T follicular helper cell (primary cell): ENCODE measurements at places on chromosomes 1 and 21.

DNA sequence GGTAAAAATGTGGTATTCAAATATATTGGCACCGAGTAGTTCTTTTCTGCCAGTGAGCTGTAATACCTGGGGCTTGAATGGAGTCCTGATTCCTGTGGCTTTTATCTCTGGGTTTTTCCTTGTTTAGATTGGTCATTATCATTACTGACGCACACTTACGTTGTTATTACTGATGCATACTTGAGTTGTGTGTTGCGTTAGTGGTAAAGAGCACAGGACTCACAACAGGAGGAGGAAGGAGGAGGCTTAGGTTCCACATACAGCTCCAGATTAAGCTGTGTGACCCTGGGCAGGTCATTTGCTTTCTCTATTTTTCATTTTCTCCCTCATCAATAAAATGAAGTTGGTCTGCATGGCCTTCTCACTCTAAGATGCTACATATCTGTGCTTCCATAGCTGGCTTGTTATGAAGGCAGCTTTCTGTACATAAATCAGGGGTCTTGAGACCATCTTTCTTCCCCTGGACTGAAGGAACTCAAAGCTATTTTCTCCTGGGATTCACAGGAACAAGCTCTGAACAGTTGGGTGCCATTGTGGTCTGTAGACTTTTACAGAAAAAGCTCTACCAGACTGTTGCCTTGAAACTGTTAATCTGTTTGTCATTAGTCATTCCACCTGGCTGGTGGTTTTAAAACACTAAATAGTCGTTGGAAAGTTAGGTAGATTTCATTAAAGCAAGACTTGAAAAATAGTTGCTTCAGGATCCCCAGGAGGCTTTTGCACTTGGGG is 5.6 kb downstream of the ARID1A start:
- no peak for DNase-seq

DNA sequence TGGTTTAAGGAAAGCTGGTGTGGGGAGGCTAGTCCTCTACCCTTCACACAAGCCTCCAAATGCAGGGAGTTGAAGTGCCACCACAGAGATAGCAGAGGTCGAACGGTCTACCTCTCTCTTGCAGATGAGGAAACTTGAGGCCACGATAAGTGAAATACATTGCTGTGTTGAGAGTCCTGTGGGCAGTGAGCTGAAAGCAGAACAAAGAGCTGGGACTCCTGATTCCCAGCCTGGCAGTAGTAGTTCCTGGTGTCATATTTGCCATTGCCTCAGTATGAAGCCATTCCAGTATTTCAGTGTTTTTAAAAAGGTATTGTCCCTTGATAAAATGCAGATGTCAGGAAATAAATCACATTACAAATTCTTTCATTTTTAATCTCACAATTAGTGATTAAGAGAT is 28.6 kb downstream of the AK4 start:
- no peak for DNase-seq

DNA sequence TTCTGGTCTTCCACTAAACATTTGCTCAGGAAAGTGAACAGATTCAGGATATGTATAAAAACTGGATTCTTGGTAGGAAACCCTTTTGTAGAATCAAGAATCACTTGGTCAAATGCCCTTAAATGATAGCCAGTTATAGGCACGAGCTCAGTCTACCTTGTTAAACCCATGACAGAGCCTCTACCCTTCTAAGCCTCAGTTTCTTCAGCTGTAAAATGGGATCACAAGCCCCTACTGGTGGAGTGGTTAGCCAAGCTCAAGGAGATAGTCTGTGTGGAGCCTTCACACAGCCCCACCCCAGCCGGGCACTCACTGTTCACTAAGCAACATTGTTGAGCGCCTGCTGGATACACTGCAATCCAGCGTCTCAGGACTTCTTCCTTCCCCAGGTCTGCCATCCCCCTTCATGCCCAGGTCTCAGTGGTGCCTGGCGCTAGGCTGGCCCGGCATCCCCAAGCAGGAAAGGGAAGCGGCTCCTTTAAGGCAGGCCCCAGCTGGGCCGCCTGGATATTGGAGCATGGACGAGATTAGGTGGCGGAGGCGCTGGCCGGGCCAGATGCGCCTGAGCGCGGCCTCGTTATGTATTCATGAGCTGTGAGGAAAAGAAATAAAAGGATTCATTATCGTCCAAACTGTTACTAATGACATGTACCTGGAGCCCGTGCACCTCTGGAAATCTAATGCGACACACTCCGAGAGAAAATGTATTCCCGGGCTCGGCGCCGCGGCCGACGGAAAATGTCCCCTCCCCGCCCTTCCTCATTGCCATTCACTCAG is 75.6 kb downstream of the TAS1R2 start:
- no peak for DNase-seq

DNA sequence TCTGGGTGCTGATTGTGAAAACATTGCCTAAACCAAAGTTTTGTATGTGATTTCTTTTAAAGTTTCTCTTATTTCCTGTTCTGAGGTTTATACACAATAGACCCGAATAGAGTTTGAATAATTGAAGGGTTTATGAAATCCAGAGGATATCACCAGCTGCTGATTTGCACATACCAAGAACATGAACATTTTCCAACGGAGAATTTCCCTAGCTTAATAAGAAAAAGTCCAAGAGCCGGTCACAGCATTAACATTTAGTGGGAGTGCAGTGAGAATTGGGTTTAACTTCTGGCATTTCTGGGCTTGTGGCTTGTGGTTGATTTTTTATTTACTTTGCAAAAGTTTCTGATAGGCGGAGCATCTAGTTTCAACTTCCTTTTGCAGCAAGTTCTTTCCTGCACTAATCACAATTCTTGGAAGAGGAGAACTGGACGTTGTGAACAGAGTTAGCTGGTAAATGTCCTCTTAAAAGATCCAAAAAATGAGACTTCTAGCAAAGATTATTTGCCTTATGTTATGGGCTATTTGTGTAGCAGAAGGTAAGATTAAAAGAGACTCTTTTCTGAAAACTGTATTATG is at the start of gene CFH:
Gene CFH, plus strand, starts transcription at position 407 of the 579 bp plus-strand sequence. Its CDS starts 75 bp downstream, at position 482.
- no peak for DNase-seq

DNA sequence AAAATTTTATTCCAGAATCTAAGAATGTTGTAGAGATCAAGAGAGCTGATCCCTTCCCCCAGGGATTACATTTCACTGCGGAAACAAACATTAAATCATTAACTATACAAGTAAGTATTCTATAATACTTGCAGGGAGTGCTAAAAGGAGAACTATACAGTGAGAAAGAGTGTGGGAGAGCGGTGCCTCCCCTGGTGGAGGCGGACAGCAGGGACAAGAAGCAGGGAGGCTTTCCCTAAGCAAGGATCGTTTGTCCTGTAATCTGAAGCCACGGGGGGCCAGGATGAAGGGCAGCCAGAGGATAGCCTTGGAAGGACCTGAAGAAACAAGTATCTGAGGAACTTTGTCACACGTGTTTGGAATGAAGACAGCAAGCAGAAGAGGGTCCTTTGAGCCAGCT is 40.1 kb downstream of the SLC9C2 start:
- no peak for DNase-seq

DNA sequence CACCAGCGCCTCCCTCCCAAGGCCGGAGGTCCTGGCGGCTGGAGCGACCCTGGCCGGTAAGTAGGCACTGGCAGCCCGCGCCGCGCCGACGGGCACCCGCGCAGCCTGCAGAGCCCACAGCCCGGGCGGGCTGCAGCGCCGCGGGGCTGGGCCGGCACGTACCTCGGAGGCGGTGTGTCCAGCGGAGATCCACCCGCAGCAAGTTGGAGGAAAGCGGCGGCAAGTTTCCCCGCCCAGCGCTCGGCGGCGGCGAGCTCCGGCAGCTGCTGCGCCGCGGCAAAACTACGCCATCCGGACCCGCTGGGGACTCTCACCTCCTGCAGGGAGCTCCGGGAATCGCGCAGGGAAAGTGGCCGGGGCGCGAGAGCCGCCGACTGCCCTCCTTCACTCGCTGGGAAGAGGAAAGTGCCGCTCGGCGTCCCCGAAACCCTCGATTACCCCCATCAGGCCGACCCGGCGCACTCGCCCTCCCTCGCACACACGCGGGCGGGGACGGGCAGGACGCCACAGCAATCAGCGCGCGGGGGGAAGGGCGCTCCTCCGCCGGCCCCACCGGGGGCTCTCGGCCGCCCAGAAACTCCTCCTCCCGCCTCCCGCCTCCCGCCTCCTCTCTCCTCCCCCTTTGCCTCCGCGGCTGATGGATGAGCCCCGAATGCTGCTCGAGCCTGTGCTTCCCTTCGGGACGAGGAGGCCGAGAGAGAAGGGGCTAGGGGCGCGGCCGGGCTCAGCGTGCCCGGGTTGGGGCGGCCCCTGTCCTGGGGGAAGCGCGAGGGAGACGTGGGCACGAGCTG is at the start of gene TGFBR3:
Gene TGFBR3, minus strand, starts transcription at position 436 of the 791 bp plus-strand sequence. CDS start 24,620 bp downstream, outside the sequence.
- peak; percentile 63 for DNase-seq

- DNase-seq: no peak
Observed at GRCh38 chr1:31694964-31695313, 8.9 kb downstream of the COL16A1 start.
